ENCODE measurements at places on chromosomes 2 and 18.
A peak's percentile ranks its signal among the peaks of the same experiment; 100 is the strongest.

GRCh38 chr18:8401606-8402005 is 207.6 kb upstream of the RAB12 start:
- no peak for DNase-seq

GRCh38 chr2:28339516-28340175 is 53.0 kb upstream of the FOSL2 start:
- no peak for DNase-seq

- DNase-seq, result peak; percentile 77
Observed at GRCh38 chr2:229800997-229801754, 86.8 kb upstream of the DNER start.

DNA sequence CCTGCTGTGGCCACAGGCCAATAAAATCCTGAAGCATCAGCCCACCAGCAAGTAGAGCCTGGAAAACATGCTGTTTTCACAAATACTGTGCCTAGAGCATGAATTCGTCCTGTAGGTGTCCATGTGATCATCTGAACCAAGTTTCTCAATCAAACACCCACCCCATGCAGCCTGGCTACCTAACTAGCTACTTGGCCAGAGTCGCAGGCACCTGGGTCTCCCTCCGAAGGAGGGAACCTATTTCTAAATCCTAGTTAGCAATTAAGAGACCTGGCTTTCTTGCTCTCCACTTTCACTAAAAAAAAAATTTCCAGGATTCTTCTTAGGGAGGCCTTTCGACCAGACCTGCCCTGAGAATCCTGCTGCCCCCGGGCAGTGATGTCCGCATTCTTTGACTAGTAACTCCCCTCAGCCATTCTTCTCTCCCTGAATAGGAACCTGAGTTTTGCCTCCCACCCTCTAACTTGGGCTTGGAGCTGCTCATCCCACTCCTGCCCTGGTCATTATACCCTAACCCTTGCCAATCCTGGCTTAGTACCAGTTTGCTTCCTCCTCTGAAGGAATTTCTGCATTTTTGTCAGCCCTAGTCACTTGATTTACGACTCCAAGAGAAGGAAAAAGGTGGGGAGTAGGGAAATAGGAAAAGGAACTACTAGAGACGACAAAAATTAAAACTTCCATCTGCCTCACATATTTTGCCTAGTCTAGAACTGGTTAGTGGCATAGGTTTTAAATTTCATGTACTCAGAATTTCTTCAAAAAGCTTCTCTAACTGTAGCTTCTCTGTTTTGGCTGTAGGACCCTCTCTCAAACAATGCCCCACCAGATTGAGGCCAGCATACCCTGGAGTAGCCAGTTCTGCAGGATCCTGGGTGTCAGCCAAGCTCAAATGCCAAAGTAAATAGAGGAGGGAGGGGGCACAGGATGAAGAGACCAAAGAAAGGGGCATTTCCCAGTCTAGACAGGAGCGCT is 25.4 kb upstream of the TANK start:
- no peak for DNase-seq

GRCh38 chr2:107094450-107094986 is 208.6 kb upstream of the ST6GAL2 start:
- DNase-seq, result no peak
